CD4-positive, alpha-beta T cell treated with Interleukin-17A for 4 hours (primary cell): ENCODE measurements at places on chromosomes 3 and 15.

DNA sequence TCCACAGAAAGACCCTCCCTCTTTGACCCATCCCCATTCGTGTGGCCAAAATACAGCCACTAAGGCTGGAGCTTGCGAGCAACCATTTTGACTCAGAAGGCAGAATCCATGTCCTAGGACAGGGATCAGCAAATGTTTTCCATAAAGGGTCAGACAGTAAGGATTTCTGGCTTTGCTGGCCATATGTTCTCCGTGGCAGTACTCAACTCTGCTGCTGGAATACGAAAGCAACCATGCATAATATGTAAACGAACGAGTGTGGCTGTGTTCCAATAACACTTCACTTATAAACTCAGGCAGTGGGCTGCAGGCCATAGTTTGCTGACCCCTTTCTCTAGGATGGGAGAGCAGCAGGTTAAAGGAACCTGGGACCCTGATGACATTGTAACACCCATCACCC is 77.6 kb upstream of the WNT5A start:
- no peak for DNase-seq

DNA sequence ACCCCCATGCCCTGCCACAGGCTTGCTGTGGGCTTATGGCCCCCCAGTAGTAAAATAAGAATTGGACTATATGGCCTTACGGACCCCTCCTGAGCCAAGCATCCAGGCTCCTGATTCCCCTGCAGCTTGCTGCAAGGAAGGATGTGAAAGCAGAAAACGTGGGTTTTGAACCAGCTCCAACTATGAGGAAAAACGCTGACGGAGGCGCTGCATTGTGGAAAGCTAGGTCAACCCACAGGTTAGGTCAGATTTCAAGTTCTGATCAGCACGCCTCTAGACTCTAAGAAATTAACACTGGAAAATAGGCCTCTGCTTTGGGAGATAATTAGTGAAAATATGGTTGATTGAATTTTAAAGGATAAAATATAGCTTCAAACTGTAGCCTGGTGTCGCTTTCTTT is 195.4 kb upstream of the HES1 start:
- DNase-seq: no peak

GRCh38 chr15:58070801-58071418 is 5.4 kb upstream of the ALDH1A2 start:
- DNase-seq: peak; percentile 39

- no peak for DNase-seq
Measured at GRCh38 chr3:129708328-129708861, 101.9 kb upstream of the PLXND1 start.

DNA sequence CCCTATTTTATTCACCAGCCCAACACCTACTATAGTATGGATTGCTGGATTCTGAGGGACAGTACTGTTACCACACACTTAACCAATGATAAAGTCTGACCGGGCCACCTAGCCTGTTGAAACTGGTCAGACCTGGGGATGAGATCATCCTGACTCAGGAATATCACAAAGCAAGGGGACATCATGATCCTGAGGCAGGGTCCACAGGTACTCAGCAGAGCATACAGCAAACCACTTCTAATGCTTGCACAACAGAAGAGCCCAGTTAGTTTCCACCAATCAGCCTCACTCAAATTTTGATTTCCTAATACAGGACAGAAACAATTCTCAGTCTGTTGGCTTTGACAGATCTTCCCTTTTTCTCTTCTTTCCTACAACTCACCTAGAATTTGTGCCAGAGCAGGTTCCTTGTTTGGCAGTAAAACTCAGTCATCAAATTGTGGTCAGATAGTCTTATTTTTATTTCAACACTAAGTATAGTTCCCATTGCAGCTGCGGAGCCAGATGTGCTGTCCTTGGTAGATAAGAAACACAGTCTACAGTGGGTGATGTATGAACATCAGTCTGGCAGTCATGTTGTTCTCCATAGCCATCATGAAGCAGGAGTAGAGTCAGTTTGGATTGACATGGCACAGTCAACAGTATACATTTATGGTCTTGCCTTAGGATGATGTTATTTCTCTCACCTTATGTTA is 90.1 kb upstream of the PRR23C start:
- no peak for DNase-seq

DNA sequence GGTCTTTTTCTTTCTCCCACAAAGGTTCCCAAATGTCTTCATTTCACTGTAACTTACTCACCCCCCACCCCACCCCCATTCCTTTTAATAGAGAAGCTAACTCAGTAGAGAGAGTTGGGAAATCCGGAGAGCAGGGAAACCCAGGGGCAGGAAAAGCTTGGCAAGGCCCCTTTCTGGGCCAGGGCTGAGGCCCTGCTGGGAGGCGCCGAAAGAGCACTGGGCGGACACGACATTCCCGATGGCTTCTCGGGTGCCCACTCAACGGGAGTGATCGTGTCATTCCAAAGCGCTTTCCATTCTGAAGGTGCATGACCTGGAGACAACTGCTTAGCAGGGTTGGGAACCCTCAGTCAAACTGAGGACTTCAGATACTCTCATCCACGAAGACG is 1.6 kb upstream of the DALRD3 start:
- DNase-seq: no peak

DNA sequence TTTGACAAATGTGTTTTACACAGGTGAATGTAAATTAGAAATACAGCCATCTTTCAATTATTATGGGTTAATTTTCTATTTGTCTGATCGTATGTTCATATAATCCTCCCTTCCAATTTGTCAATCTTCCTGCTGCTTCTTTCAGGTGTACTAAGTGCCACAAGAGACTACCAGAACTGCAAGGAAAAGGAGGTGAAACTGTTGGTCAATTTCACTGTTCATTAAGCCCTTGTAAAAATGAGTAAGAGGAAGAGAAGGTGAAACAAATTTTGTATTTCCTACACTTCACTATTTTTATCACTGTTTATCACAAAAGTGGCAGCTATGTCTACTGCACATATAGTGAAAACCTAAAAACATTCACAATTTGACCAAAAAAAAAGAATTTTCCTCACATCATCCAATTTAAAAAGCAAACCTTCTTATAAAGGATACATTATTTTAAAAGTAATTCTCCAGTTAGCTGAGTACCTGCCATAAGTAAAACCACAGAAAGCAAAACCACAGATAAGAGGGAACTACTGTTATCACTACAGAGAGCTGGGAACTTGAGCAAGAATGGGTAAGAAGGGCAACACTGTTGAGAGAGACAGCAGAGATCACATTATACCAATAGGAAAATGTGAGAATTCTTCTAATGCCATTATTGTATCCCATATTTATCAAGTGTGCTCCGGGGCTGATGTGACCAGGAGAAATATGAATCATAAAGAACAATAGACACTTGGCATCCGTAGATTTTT is 163.0 kb downstream of the TBC1D5 start:
- DNase-seq: no peak

DNA sequence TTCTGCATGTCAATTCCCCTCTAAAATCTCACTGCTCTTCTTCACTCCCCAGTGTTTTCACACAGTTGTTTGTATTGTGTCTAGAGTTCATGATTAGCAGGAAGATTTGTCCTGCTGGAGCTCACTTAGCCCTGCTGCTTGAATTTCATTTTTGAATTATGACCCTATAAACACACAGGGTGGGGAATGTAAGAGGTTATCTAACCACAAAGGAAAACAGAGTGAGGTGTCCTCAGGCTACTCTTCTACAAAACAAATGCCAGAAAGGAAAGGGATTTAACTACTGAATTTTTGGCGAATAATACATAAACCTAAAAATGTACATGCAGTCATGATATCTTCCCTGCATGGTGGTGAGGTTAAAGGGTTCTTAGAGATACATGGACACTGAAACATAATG is 215.1 kb upstream of the CNTN4 start:
- DNase-seq: no peak

DNA sequence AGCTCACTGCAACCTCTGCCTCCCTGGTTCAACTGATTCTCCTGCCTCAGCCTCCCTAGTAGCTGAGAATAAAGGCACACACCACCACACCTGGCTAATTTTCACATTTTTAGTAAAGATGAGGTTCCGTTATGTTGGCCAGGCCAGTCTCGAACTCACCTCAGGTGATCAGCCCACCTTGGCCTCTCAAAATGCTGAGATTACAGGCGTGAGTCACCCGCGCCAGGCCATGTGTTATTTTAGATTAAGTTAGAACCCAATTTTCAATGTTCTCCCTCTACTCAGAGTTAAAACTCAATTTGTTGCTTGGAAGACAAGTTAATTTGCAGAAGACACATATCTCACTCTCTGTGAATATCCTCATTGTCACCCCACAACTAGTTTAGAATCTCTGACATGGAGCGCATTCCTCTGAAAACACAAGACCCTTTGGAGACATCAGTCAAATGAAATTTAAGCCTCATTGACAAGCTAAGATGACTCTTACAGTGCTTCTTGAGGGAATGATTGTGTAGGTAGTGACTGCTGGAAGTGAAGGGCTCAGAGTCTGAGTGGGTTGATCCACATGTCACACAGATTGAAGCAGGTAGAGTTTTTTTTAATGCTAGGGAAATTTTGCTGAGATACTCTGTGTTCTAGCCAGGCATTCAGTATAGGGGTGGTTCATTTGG is 60.6 kb upstream of the FRMD4B start:
- no peak for DNase-seq

DNA sequence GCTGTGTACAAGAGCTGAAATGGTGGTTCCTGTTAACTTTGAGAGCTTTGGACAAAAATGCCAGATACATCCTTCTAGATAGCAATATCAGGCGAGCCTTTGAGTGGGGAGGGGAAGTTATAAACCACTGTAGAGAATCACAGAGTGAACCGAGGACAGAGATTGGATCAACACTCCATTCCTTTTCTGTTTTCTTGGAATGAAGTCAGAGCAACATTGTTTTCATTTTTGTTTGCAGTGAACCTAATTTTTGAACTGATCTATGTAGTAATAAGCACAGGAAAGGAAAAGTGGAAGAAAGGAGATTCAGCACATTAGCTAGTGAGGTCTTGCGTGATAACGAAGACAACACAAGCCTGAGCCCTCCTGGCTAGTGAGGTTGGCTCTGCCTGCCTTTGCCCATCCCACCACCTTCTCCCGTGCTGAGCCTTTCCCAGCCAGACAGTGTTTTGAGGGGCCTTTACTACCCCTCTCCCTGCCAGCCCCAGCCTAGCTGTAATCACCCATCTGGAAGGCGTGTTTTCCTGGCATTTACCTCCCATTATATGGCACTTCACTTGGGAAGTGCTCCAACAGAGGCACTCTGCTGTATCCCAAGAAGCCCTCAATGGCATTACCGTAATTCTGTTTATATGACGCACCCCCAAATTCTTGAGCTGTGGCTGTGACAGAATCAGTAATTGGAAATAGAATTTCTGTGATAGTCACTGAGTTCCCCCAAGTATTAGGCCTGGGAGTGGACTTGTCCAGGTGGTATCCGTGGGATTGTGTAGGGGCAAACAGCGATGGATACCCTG is 129.8 kb downstream of the CACNA1D start:
- DNase-seq: no peak

DNA sequence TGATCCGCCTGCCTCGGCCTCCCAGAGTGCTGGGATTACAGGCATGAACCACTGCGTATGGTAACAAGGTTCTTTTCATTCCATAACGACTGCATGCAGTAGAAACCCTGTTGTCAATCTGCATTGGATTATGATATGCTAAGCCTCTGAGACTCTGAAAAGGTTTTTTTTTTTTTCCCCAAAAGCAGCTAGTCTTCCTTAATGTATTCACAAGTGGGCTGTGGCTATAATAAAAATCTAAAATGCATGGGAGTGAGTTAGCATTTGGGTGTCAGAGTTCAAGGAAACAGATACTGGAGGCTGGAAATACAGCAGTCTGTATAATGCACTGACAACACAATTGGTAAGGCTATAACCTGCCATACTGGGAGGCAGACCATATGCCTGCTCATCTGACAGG is 218.1 kb downstream of the NSUN3 start:
- DNase-seq: no peak

GRCh38 chr3:27553886-27554540 is 69.8 kb upstream of the SLC4A7 start:
- DNase-seq: no peak

DNA sequence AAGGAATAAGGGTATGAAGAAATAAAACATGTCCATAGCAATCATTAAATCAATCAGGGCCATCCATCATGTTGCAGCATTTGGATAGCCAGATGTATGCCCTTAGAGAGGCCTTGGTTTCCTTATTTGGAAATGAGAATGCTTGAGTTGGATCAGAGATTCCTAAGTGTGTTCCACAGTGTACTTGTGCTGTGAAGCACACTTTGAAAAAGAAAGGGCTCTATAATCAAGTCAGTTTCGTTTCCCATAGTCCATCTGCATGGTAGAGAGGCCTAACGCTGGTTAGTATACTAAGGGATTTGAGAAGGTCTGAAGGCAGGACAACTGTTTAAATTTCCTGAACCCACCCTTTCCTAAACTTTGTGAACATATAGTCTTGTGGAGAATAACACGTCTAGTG is 30.9 kb downstream of the RBMS3 start:
- DNase-seq: no peak

DNA sequence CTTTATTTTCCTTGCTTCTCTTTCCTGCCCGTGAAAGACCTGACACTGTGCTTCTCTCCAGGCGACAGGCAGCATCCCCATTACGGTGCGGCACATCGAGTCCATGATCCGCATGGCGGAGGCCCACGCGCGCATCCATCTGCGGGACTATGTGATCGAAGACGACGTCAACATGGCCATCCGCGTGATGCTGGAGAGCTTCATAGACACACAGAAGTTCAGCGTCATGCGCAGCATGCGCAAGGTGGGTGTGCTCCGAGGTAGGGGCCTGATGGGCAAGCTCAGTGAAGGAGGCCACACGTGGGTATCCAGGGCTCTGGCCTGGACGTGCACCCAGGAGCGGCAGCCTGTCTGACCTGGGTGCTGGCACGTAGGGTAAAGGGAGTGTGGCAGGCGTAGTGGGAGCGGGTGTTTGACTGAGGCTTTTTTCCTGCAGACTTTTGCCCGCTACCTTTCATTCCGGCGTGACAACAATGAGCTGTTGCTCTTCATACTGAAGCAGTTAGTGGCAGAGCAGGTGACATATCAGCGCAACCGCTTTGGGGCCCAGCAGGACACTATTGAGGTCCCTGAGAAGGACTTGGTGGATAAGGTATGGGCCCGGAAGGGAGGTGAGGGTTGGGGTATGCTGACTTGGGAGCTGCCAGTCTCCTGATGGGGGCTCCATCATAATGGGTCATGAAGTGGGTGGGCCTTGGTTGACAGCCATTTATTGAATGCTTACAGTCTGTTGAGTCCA is 8.2 kb upstream of the PODXL2 start:
- DNase-seq: no peak

DNA sequence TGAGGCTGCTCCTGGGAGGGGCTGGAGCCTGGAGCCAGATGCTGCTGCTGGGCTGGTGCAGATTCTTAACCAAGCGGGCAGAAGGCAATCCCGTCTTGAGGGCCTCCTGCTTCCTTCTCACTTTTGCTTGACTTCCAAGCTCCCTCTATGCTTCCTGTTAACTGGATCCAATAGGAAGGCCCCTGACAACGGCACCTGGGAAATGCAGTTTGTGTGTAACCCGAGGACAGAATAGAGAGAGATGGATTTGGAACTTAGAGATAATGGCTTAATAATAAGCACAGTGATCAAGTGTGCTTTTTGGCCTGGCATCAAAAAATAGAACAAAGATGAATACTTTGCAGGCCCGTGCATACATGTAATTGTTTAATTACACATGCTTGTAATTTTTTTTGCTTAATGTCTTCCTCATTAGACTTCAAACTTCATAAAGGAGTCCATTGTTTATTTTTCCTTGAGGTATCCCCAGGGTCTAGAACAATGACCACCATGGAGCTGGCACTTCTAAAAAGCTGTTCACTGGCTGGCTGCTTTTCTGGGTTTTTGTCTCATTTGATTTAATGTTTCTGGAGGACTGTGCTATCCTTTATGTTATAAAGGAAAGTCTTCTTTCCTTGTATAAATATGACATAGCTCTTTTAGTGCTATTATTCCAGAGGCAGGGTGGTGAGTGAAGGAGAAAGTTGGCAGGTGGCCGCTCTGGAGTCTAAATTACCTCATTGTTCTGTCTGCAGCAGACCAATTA is 63.3 kb upstream of the MITF start:
- DNase-seq: no peak
